GM23248 (cell line): ENCODE measurements at places on chromosomes 3 and 15.

GRCh38 chr3:16104156-16104555, 70.3 kb upstream of the GALNT15 start:
- DNase-seq = no peak

DNA sequence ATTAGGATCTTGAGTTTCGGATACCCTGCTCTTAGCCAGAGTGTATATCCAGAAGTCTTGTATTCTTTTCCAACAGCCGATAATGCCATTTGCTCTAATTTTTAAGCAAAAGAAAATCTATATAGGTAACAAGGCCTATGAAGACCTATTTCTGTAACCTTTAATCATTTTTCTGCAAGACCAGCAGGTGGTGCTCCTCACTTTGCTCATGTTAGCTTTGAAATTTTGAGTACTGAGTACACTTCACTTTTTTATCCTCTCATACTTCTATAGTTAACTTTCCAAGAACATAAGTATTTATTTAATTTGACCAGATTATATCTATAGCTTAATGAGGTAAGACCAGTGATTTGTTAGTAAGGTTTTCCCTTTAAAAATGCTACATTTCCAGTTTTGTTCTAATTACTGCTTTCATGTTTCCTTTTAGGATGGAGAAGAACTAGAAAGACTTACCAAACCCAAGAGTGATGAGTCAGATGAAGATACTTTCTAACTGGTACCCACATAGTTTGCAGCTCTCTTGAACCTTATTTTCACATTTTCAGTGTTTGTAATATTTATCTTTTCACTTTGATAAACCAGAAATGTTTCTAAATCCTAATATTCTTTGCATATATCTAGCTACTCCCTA, 20.5 kb downstream of the SLC35A5 start:
- peak; percentile 78 for DNase-seq

DNA sequence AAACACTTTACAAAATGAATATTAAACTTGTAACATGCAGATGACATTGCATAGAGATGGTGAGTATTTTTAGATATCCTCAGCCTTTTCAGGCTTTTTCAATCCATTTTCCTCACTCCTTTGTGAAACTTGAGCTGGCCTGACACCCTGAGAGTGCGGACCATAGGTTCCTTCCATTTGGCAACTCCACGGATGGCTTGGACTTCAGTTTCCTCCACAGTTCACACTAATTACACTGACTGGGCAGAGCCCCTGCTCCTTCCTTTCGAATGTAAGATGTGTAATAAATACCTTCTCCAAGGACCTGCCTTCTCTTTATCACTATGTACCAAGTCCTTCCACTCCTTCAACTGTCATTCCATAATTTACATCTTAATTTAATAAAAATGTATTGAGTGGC, 141.7 kb upstream of the LRIG1 start:
- no peak for DNase-seq

DNA sequence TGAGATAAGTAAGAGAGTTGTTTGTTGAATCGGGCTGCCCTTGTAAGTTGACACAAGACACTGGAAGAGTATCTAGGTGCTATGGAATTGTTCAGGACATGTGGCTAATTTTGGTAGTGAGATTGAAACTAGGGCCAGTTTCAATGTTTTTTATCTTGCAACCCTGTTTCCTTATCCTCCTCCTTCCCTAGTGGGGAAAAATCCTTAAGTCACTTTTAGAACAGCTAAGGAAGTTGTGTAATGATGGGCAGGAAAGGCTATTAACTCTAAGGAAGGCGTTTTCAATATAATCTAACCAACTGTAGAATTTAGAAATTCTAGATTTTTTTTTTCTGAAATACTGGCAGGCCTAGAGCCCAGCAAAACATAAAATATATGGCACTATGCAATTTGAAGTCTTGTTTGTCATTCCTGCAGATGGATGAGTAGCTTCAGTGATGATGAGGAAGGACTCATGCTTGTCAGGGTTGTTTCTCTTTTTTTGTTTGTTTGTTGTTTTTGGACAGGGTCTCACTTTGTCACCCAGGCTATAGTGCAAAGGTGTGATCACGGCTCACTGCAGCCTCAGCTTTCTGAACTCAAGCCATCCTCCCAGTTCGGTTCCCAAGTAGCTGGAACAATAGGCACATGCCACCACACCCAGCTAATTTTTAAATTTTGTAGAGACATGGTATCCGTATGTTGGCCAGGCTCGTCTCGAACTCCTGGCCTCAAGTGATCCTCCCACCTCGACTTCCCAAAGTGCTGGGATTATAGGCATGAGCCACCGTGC, 27.6 kb upstream of the ADAMTS9 start:
- DNase-seq = no peak

DNA sequence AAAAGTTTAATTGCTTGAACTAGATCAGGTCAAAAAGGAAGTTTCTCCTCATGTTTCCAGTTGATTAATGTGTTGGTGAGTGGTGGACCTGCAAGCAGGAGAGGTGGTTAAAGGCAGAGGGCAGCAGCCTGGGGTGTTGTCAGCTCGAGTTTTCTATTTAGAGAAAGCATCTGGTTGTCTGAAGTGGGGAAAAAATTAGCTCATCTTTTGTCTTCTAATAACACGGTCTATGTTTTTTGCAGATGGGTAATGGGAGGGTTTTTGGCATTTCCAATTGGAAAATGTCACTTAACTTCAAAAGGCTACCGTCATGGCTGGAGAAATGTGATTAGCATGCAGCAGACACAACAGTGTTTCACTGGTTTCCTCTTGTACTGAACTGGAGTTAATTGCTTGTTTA, 122.6 kb downstream of the ITPR1 start:
- no peak for DNase-seq

DNA sequence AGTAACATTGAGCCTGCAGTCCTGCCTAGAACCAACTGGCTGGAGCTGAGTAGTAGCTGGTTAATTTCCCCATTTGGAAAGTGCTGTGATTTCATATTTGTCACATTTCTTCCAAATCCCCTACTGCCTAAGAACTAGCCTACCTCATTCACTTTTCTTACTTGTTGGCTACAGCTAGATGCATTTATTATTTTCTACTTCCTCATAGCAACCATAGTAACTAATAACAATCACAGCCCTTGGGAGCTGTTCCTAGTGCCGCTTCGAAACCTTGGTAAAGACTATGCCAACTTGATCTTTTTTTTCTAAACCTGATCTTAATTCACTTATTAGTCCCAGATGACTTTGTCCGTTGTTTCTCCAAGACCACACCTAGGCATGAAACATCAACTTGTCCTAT, 240.3 kb downstream of the FGF12 start:
- no peak for DNase-seq

- DNase-seq = no peak
Observed at GRCh38 chr3:39278616-39278935, 1.3 kb downstream of the CX3CR1 start.

DNA sequence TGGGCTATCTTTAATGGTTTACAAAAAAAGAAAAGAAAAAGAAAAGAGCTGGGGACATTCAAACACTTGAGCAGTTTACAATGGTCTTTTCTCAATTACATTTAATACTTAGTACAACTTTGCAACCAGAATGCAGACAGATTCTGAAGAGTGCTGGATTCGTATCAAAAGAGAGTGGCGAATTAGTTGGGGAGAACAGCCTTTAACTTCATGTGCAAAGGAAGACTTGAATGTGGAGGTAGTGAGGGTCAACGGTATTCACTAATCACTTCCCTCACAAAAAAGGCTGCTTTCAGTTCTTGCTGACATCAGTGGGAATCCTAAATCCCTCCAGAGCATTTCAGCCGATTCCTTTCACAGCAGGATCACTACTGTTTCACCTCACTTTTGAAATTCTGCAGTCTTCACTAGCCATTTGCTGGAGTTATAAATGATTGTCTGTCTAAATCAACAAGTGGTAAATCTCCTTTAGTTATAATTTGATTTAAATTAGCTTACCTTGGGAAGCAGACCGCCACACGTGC, 323.0 kb upstream of the SEMA6D start:
- no peak for DNase-seq

- peak; percentile 23 for DNase-seq
Observed at GRCh38 chr3:61637088-61638051, 76.0 kb downstream of the PTPRG start.

- no peak for DNase-seq
Observed at GRCh38 chr15:38671006-38671387, 106.4 kb upstream of the RASGRP1 start.

GRCh38 chr3:13895155-13896105, 15.6 kb upstream of the WNT7A start:
- peak; percentile 98 for DNase-seq

- no peak for DNase-seq
Observed at GRCh38 chr3:102194760-102195159, 240.1 kb upstream of the ZPLD1 start.

DNA sequence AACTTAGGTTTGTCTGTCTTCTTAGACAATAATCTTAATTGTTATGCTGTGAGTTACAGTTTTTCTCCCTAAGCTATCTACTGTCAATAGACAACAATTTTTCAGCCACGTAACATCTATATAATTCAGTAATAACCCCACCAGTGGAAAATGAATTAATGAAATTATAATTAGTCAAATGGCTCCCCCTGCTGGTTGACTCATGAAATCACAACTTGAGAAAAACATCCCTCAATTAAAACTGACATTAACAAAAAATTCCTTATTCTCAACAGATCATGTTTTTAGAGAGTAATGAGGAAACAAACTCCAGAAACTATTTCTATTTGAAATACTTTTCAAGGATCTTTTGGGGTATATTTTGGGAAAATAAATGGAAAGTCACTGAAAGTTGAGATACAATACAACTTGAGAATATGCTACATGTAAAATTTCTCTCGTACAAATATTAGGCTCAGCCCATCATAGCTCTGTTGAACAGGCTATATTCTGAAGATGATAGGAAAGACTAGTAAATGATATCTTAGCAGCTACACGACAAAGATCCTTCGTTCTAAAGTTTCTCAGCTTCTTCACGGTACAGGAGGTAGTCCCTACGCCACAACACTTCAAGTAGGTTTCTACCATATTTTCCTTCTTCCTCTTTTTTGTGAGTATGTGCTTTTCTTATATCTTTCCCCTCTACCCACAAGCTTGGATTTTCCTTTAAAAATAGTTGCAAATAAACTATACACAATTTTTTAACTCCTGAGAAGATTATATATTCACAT, 20.7 kb downstream of the PPP1R2 start:
- peak; percentile 67 for DNase-seq

DNA sequence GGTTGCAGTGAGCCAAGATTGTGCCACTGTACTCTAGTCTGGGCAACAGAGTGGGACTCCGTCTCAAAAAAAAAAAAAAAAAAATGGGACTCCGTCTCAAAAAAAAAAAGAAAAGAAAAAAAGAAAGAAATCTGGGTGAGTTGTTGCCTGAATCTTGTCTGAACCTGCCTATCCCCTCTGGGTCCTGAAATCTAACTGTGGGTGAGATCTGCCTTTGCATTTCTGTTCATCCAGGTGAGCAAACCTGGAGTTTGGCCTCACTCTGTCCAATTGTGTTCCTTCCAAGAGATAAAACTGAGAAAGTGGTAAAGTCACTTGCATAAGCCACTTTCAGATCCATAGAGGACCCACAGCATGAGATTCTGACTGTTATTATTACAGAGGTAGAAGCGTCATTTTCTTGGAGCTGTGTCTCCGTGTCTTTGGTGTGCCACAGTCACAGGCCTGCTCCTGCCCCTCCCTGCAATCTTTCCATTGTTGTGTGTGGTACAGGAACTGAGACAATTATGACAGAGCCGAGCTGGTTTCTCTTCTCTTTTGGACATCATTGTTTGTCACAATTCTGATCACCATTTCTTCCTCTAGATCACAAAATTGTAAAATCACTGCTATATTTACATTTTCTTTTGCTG, 235.9 kb downstream of the LPP start:
- DNase-seq = peak; percentile 55

DNA sequence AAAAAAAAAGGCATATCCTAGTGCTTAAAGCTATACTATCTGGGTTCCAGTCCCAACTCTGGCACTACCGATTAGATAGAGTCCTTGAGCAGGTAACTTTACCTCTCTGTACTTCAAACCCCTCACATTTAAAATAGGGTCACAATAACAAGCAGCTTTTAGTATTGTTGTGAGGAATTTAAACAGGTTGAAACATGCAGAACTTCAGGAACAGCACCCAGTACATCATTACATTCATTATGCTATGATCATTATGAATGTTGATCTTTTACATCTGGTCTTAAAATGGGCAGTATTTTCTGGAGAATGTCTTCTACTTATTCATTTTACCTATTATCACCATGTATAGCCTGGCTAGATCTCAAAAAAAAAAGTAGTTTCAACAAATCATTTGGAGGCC, 176.1 kb upstream of the CCDC54 start:
- no peak for DNase-seq

DNA sequence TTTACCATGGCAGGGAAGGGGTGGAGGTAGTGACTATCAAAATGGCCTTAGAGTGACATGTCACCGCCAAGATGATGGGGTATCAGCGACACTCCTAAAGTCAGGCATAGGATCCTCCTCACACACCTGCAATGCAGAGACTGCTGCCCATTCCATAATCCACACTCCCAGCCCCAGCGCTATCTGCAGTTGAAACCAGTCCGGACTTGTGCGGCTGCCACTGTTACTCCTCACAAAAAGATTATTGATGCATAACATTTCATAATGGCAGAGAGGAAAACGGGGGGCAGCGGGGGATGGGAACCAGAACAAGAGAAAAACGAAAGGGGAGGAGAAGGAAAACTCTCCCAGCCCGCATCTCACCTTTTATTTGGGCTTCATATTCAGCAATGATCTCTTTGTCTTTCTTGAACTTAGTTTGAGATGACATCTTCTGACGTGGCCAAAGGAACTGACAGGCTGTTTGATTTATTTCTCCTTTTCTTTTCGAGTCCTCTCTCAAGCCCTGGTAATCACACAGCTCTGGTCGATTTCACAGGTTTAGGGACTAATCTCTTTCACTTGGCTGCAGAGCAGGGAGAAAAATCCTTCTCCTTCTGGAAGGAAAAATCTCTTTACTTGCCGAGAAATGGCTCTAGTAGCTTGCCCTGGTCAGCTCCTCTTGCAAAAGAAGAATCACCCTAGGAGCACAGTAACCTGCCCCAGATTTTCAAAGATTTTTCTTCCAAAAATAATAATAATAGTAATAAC, 749 bp downstream of the SRGAP3 start:
- DNase-seq = peak; percentile 36

DNA sequence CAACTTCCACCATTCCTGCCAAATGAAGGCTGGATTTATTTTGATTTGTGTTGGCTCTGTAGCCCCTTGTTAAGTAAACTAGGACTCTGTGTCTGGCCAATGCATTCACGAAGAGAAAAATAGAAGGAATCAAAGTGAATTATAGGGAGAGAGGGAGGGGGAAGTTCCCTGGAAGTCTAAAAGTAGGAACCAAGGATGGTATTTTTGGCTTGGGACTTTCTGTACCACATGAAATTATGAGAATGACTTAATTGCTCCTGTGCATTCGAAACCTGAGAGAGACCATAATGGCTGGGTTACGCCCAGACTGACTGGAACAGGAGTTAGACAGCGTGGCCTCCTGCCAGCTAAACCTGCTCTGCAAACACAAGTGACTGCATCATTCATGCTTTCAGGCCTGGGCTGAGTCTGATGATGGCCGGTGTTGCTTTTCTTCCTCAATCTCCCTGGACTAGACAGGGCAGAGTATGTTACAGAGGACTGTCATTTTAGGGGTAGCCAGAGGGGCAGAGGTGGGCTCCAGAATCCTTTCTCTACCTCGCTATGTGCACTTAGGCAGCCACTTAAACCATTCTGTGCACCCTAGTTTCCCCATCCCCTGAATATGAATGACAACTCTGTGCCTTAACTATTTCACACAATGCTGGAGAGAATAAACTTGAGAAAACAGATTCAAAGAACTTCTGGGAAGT, 58.9 kb downstream of the MYO1E start:
- peak; percentile 59 for DNase-seq
